ENCODE measurements at places on chromosomes 5 and 9. TPM values are rescaled to one million over a fixed set of nuclear protein-coding genes. Genes with fewer than 3 reads are reported as not detected.

The NPR2 gene
- total RNA-seq = 16.4 TPM

The TAF11L10 gene
- total RNA-seq = not detected

The CD72 gene
- 0.86 TPM for total RNA-seq

The SPARC gene
- 2,230 TPM for total RNA-seq

The KIF24 gene
- total RNA-seq = 3.5 TPM

The C9 gene
- not detected for total RNA-seq

The ACO1 gene
- total RNA-seq = 105 TPM

The BNC2 gene
- 41.6 TPM for total RNA-seq

The UNC5A gene
- total RNA-seq = not detected
